ENCODE measurements at places on chromosomes 12 and 14.

DNA sequence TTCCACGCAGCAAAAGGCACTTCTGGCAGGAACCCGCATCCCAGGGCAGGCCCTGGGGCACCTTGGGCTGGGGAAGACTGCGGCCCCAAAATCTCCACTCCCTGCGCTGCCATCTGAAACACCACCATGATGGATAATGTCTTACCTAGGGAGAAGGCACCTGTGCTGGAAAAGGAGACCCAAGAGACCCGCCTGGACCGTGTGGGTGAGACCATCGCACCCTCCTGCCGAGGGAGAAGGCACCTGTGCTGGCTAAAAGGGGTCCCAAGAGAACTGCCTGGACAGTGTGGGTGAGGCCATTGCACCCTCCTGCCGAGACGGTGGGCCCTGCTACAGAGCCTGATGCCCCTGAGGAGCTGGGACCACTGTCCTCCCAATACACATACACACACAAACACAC is 24.8 kb upstream of the INF2 start:
- no peak for DNase-seq

DNA sequence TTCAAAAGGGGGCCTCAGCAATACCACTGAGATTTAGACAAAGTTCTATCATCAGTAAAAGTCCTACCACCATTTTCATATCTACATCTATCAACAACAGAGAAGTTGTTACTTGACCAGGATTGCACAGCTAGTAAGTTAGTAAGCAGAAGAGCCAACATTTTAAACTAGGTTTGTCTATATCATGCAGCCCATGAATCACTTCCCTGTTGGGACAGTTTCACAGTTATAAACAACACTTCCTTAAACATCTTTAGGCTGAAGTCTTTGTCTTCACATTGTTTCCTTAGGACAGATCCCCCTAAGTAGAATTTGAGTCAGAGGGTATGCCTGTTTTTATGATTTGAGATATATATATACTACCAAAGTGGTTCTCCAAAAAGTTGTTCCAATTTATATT is 68.5 kb downstream of the DAO start:
- DNase-seq: no peak

GRCh38 chr12:1170411-1170810 is 179.4 kb downstream of the ERC1 start:
- DNase-seq: no peak

GRCh38 chr12:68904351-68904962 is 28.5 kb downstream of the CPM start:
- no peak for DNase-seq

DNA sequence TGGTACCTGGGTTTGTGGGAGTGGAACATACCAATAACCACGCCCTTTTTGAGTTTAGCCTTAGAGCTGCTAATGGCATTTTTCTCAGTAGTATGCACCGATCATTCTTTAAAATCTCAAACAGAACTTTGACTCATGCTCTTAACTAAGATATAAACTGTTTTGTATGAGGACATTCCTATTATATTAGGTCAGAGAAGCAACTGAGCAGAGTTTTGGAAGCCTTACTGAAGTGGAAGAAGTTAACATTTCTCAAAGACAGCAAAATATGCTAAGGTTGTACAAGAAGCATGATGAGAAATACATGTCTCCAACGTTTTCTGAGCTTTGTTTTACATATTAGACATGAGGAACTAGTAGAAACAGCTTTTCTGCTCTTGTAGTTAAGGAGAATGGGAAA is 819.2 kb downstream of the FSCB start:
- DNase-seq: no peak

GRCh38 chr12:49990273-49990672 is 17.5 kb downstream of the AQP6 start:
- DNase-seq: no peak
